ENCODE measurements at places on chromosomes 1 and 21.

GRCh38 chr1:50412813-50413476, 10.3 kb downstream of the DMRTA2 start:
- no peak for DNase-seq

- DNase-seq: no peak
These were observed 91.2 kb upstream of the FAM78B start for GRCh38 chr1:166258017-166258416.

- no peak for DNase-seq
These were observed 3.0 kb downstream of the PTPN22 start for GRCh38 chr1:113868387-113869083.

GRCh38 chr1:200971428-200971903, 52.0 kb downstream of the KIF21B start:
- DNase-seq: no peak

- DNase-seq: no peak
These were observed 62.1 kb downstream of the PLPPR4 start for GRCh38 chr1:99326215-99326949.

- no peak for DNase-seq
These were observed 363.9 kb upstream of the PROX1 start for GRCh38 chr1:213623862-213624261.

- DNase-seq: no peak
These were observed 298.9 kb downstream of the DSCAM start for GRCh38 chr21:40547906-40548513.
